ENCODE measurements at places on chromosomes 5 and 9.

GRCh38 chr9:121299467-121300282 is 31.7 kb downstream of the GSN start:
- DNase-seq = peak; percentile 17

DNA sequence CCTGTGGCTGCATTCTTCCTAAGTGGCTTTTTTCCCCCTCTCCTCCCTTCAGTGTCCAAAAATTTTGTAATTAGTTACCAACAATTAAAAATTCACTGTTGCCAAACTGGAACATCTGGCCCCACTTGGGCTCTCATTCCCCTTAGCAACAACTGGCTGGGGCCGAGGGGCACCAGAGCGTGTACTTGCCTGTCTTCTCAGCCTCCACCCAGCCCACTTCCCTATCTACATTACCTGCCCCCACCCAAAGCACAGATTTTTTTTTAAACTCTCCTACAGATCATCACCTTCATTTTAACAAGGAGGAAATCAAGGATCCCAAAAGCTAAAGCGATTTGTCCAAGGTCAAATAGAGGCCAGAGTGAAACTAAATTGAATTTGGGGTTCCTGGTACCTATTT is 278.8 kb downstream of the EBF1 start:
- no peak for DNase-seq

DNA sequence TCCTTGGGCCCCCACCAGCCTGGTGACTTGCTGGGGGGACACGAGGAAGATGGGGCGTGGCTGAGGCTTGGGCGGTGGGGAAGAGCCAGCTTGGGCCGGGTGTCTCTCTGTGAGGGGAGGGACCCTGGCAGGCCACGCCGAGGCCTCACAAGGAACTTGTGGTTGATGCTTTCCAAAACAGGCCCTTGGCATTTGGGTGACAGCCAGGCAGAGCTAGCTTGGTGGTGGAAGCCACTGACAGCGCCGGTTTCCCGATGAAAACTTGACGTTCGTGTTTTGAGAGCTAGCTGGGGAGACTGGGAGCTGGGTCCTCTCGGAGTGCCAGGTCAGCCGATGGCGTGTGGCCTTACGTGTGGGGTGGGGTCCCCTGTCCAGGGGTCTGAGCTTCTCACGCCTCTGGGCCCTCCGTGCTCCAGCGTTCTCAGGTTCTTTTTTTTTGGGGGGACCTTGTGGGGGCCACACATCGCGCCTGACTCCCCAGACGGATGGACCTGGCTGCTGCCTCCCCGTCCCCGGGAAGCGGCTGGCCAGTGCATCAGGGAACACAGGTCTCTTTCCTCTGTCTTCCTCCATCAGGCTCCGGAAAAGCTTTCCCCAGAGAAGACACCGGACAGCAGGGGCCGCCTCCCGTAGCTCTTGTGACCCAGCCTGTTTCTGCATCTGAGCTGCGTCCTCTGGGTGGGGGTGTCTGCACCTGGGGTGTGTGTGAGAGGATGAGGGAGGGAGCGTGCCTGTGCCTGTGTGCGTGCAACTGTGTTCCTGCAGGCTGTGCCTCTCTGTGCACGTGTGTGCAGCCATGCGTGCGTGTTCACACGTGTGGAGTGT is 129.3 kb upstream of the LPCAT1 start:
- DNase-seq = no peak

GRCh38 chr5:143402017-143402552 is 1.4 kb downstream of the NR3C1 start:
- no peak for DNase-seq

DNA sequence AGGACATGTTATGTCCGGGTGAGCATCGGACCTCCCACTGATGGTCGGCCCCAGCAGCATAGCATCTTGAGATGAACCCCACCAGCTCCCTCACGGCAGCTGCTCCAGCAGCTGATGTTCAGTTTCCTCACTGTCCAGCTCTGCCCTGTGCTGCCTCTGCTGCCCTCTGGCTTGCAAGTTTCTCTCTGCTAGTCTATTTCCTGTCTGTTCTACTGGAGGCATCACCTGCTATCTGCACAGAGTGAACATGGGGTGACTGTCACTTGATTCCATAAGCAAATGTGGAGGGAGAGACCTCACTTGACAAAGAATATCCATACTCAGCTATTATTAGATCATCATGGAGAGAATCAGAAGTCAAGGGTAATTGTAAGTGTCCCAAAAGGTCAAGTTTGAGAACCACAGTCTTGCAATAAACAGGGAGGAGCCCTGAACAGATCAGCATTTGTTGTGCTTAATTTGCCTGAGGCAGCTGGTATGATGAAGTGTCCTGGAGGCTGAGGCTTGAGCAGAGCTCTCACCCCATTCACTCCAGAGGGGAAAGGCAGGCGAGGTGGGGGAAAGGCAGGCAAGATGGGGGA is 702.8 kb downstream of the SEMA5A start:
- peak; percentile 91 for DNase-seq

DNA sequence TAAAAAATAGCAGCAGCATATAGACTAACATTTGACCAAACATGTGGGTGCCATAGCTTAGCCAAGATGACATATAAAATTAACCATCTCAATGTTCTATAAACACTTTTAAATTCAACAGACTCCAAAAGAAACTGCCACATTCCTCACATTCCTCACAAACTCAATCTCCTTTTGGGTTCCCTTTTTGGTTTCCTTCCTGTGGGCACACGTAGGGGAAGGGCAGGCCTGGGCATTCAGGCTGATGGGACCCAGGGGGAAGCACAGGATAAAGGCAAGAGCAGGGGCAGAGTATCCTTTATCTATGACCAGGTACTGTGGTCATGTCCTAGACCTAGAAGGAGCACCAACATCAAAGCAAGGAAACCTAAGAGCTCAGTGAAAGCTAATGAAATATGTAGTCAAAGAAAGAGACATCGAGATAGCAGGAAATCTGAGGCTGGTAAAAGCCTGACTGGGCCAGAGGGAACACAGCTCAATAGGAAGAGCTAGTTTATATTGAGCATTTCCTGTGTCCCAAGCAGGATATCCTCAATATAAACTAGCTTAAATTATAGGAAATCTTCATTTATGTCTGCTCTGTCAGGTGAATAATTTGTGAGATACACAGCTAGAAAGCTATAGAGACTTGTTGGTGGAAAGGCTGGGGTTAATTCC is 13.6 kb upstream of the ERAP1 start:
- no peak for DNase-seq

DNA sequence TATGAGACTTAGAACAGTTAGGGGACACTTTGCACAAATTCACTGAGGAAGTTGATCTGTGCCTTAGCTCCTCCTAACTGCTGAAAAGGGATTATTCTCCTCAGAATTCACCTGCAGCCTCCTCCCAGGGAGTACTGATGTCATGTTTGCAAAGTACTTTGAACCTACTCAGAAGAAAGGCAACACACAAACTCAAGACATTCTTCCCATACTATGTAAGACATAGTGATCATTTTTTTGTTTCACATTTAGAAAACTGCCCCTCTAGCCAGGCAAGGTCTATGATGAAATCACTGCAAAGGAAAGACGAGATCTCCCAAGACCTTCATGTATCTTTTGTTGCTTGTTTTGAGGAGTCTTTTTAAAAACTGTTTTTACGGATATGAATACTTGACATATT is 10.6 kb upstream of the VLDLR start:
- DNase-seq = no peak

GRCh38 chr5:171521219-171521633 is 101.8 kb downstream of the FGF18 start:
- DNase-seq = no peak

DNA sequence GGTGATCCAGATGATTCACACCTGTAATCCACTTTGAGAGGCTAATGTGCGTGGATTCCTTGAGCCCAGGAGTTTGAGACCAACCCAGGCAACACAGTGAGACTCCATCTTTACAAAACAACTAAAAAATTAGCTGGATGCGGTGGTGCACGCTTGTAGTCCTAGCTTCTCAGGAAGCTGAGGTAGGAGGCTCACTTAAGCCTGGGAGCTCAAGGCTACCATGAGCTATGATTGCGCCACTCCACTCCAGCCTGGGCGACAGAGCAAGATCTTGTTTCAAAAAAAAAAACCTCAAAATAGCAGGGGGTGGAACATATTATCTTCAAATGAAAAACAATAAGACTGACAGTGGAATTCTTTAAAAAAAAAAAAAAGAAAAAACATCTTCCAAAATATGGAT is 59.0 kb downstream of the PCDHGC5 start:
- no peak for DNase-seq

GRCh38 chr5:176776916-176777315 is 33.4 kb upstream of the UNC5A start:
- DNase-seq = no peak

DNA sequence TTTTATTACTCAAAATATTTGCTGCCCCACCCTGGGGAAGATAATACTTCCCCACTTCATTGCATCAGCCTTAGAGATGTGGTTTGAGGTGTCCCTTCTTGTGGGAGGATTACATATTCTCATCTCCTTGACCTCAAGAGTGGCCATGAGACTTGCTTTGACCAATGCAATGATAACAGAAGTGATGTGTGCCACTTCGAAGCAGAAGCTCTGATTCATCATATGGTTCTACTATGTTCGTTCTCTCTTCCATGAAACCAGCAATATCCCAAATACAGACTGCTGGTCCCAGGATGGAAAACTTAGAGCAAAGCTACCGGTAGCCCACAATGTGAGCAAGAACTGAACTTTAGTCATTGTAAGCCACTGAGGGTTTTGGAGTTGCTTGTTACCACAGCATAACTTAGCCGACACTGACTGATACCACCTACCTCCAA is 92.0 kb downstream of the THBS4 start:
- no peak for DNase-seq

GRCh38 chr5:150672237-150672883 is 11.3 kb downstream of the MYOZ3 start:
- no peak for DNase-seq

DNA sequence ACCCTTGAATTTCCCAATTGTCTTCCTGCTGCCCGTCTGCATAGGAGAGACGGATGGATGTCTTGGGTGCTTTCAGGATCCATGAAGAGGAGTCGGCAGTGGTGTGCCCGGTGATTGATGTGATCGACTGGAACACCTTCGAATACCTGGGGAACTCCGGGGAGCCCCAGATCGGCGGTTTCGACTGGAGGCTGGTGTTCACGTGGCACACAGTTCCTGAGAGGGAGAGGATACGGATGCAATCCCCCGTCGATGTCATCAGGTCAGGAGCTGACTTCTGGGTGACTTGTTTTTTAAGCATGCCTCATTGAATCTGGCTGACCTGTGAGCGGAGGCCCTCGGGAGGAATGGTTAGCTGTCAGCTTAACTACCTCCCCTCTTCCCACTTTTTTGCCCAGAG is 24.2 kb downstream of the GALNT12 start:
- DNase-seq = no peak

- DNase-seq = no peak
Measured at GRCh38 chr9:105535920-105536668, 21.8 kb upstream of the FKTN start.

DNA sequence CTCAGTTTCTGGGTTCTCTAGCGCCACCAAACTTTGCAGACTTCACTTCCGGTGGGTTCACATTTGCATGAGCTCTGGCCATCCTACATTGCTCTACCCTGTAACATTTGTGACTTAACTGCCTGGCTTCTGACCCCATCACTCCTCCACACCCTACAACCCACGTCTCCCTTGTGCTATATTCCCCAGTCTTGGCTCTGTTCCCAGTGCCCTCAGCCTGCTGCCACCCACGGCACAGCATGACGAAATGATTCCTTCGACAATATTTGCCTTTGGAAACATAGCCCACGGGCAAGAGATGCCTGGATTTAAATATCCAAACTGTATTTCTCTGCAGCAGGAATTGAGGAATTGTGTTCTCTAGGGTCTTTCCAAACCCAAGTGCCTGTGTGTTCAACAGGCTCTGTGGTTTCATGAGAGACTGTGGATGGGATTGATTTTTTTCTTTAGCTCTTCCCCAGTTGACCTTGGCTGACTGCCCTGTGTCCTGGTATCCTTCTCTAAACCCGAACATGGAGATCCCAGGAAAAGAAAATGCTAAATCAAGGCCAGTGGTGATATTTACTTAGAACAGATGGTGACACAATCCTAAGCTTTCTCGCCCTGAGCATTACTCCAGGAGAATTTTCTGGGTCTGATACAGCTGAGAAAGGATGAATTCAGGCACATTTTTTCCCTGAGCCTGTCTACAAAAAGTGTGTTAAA is 44.4 kb upstream of the GRIA1 start:
- peak; percentile 36 for DNase-seq

- DNase-seq = peak; percentile 8
Measured at GRCh38 chr5:104412649-104413240, 850.2 kb upstream of the NUDT12 start.

DNA sequence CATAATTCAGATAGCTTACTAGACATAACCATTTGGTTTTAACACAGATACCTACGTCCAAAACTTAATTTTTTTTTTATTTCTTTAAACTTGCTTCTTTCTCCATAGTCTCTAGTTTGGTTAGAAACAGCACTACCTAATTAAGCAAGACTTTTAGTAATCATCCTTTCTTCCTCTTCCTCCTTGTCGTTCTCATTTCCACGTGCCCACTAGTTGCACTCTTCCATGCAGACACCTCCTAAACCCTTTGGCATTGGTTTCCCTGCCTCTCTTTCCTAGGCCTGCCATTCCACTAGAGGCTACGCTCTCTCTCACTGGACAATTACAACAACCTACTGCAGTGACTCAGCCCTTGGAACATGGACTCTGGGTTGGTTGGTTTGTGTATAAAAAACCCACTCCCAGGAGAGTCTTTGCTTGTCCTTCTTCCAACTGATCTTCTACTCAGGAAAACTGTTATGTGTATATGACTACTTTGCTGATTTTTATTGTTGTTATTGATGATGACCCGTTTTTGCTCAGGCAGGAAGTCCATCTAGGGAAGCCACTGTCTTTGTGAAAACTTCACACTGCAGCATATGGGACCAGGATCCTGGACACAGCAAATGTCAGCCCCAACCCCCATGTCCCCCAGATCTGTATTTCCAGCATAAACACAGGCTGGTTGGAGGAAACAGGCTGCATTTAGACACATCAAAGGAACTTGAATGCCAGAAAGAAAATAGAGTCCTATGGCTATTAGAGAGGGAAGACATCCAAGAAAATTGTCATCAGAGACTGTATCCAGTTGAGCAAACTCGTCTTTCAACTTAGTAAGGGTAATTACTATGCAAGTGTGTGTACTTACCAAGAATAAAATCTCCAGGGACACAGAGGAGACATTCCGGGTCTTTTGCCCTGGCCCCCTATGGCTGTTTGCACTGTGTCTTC is 503.2 kb downstream of the GADD45G start:
- no peak for DNase-seq

- no peak for DNase-seq
Measured at GRCh38 chr9:129552064-129552463, 68.8 kb downstream of the C9orf50 start.

- DNase-seq = no peak
Measured at GRCh38 chr9:76629205-76629990, 134.8 kb upstream of the PCA3 start.

Measured in NCI-H510A treated with DMSO at 0.1 percent for 48 hours (cell line).